ENCODE measurements at places on chromosomes 2 and 18.

- peak; percentile 70 for DNase-seq
These were observed 21.3 kb upstream of the COPS8 start for GRCh38 chr2:237064203-237065070.

DNA sequence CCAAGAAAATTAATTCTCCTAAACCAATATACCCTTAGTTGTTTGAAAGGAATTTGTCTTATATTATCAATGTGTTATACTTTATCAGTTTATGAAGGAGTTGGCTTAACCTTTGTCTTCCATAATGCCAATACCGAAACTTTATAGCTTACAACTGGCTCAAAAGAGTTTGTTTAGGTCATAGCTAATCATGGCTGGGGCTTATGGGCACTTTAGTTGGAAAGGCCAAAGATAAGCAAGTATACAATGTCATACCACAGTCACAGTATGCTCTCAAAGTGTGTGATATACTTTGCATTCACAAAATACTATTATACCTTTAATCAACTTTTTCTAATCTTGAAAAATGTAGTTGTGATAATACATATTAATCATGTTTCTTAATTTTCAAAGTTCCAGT is 2.3 kb downstream of the KLHL41 start:
- DNase-seq: no peak

DNA sequence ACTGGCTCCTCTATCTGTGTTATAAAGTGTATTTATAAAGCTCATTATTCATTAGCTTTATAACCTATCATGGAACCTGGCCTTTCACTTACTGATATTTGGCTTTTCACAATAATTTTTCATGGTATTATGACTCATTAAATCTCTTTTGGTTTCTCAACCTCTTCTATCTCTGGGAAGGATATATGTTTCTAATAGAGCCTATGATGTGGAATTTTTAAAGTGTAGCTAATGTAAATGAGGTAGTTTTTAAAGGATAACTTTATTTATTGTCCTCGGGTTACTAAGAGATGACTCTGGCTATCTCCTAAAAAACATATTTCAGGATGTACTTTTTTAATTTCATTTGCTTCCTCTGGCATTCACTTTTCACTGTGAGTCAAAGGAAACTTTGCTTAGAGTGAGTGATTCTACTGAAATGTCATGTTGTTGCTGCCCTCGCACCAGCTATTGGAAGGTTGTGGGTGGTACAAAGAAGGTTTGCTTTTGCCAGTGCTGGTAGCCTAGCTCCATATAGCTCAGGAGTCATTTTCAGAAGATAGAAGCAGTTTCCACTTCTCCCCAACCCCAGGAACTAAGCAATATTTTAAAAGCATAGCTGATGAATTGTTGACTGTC is 85.2 kb upstream of the RPE start:
- DNase-seq: no peak

GRCh38 chr2:696463-696862 is 19.3 kb upstream of the TMEM18 start:
- DNase-seq: no peak

GRCh38 chr2:2270808-2271415 is 60.2 kb downstream of the MYT1L start:
- DNase-seq: no peak

DNA sequence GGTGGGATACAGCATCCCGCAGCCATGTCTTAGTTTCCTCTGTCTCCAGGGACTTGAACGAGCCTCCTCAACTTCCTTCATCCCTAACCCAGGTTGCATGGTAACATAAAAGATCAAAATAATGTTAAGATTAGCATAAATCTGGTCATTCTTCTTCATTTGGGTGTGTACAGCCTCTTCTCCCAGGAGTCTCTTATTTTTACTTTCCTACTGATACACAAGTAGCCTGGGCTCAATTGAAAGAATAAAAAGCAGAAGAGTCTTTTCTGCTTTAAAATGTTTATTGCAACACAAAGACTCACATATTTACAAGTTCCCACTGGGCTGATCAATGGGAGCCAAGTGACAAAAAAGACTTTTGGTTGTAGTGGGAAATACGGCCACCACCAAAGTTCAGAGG is 137.9 kb upstream of the PID1 start:
- no peak for DNase-seq

GRCh38 chr2:24843330-24843860 is 50.2 kb downstream of the CENPO start:
- no peak for DNase-seq

Data from NCI-H82 (cell line).